M059J (cell line): ENCODE measurements at places on chromosomes 1 and 21.

DNA sequence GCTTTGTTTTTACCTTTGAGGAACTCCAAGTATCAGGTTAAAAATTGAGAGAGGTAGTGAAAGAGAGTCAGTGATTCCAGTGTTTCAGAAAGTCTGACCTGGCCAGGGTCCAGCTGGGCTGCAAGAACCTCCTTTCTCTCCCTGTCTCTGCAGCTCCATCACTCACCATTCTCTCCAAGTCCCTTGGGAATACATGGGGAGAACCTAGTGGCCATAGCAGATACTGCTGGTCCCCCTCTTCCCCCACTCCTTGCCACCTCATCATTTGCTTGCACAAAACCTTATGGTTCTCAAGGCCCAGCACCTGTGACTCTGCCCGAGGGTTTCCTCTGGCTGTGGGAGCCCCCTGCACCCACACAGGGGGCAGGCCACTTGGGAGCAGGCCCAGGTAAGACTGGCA, 279.5 kb downstream of the KIF26B start:
- DNase-seq: no peak

DNA sequence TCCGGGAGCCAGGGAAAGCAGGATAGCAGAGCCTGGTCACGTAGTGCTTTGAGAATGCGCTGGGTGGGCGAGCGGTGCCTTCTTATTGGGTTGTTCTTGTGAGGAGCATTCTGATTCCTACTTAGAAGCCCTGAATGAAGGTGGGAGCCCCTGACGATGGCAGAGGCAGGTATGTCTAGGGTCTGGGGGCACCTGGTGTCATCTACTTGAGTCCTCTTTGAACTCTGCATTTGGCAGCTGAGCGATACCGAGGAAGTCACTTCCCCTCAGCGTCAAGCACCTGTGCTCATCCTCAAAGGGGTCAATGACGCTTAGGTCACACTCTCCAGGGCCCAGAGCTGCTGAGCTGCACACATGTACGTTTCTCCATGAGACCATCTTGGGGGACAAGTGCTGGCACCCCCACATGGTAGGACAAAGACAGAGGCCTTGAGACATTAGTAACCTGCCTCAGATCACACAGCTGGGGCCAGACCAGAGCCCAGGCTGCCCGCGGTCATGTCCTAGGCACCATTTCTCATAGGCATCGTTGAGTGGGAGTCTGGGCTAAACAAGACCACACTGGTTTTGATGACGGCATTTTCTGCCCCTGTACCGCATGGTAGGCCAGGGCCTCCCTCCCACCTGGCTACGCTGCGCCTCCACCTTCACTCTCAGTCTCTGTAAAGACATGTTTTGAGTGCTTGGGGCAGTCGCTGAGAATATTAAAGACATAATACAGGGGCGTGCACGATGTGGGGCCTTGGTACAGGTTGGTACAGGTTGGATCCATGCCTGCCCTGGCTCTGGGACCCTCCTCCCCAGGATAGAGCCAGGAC, 69.1 kb upstream of the ABCG1 start:
- no peak for DNase-seq

- no peak for DNase-seq
Measured at GRCh38 chr21:28779914-28780313, 212.8 kb downstream of the LTN1 start.

DNA sequence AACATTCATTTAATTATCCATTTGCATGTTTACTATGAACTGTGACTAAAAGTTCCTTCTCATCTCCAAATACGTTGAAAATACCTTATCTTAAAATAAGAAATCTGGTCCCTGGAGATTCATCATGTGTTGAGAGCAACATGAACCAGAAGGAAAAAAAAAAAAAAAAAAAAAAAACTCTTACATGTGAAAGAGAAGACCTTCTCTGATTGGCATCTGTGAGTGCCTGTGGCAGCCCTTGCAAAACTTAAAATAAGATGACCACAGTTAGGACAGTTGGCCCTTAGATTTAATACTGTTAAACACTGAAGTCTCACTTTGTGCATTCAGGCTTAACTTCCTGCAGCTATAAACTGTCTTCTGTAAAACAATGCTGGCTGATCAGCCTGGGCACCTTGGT, 1395.2 kb upstream of the ADGRL4 start:
- no peak for DNase-seq

GRCh38 chr1:180397175-180397574, 105.2 kb downstream of the ACBD6 start:
- no peak for DNase-seq

GRCh38 chr1:176854758-176855745, 309.5 kb downstream of the ASTN1 start:
- DNase-seq: no peak

GRCh38 chr1:170807432-170807831, 127.9 kb upstream of the MROH9 start:
- peak; percentile 67 for DNase-seq

DNA sequence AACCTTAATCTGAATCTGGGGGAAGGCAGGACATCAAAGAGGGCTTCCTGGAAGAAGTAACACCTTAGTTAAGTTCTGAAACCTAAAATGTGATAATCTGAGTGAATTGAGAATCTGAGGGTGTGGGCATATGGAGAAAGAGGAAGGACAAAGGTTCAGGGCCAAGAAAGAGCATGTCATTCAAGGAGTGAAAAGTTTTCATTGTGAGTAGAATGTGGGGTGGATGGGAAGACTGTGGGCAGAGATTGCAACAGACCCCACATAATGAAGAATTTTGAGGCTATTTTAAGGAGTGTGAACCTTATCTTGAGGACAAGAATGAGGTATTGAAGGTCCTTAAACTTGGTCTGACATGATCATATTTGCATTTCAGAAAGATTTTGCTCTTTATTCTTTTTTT, 227.2 kb downstream of the PTGER3 start:
- DNase-seq: no peak

DNA sequence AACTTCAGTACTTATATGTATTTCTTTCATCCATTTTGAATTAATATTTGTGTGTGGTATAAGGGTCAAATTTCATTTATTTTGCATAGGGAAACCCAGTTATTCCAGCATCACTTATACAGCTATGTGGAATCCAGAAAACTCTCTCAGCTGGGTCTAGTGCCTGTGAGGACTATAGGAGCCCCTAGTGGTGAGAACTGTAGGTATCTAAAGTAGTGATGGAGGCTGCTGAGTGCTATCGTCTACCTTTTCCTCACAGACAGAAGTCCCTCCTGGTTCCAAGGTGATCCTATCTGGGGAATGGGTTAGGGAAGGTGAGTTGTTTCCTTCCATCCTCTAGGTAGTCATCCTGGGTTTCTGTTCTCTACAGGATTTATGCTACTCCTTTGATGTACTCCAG, 352.0 kb upstream of the C1orf87 start:
- DNase-seq: no peak

DNA sequence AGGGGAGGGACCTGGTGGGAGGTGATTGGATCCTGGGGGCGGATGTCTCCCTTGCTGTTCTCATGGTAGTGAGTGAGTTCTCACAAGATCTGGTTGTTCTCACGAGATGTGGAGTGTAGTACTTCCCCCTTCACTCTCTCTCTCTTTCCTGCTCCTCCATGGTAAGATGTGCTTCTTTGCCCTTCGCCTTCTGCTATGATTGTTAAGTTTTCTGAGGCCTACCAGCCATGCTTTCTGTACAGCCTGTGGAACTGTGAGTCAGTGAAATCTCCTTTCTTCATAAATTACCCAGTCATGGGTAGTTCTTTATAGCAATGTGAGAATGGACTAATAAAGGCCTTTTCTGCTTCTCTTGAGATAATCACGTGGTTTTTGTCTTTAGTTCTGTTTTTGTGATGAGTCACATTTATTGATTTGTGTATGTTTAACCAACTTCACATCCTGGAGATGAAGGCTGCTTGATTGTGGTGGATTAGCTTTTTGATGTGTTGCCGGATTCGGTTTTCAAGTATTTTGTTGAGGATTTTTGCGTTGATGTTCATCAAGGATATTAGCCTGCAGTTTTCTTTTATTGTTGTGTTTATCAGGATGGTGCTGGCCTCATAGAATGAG, 45.5 kb downstream of the RABGAP1L start:
- DNase-seq: peak; percentile 20

DNA sequence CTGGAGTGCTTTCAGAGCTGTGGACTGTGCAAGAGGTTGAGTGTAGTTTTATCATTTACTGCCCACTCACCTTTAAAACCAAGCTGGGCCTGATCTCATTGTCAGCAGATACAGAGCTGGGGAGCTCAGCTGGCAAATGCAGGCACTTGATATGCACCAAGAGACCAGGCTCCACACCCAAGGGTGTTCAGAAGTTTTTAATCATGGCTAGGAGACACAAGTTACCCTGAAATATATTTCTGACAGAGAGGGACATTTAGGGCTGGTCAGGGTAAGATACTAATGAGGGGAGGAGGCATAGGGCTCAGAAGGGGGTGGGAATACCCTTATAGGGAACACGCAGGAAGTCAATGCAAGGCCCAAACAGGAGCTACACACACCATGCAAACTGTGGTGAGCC, 153.7 kb downstream of the ELAVL4 start:
- DNase-seq: no peak

DNA sequence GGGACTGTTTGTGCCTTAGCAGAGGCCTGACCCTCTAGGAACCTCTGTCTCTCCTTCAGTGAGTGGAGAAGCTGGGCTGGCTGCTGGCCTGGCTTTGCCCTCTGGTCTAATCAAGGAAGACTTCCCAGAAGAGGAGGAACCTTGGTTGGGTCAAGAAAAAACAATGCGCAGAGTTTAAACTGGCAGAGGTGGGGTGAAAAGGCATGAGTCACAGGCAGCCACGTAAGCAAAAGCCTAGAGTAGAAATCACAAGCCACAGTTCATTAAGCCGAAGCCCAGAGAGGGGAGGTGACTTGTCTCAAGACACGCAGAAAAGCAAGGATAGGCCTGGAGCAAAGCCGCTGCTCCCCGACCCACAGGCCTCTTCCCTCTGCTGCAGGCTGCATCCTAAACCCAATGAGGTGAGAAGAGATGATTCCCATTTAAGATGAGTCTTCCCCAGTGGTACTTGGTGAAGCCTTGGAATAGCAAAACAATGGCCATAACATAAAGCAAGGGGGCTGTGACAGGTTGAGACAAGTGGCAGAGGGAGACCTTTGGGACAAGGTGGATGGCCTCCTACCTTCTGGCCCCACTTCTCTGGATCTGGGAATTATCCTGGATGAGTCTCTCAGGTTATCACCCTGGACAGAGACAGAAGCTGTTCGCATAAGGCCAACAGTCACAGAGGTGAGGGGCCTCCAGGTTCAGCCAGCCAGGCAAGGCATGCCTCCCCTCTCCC, 7.7 kb downstream of the PDZK1IP1 start:
- DNase-seq: peak; percentile 64

DNA sequence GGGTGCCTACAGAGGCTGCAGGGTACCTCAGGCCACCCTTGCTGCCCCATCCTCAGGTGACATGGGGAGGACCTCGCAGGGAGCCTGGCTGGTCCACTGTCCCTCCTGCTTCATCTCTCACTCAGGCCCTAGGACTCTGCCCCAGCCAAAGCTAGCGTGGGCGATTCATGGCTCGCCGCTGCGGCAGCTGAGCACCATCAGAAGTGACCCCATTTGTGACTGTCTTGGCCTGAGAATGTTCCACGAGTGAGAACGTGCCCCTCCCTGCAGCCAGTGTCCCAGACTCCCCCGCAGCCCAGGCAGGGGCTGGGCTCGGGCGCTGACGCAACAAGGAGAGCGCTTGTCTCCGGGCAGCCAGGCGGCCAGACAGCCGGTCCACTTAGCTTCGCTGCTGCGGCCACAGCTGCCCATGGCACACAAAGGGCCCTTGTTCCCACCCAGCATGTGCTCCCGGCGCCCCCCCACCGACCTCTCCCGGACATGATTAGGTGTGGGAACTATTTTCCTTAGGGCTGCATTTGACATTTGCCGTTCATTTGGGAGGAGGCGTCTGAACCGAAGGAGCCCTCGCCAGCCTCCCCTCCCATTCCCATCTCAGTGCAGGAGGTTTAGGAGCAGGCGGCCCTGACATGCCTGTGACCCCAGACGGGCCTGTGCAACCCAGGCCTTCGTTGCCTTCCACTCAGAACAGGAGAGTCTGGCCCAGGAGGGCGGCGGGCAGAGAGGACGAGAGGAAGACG, 19.3 kb upstream of the POFUT2 start:
- peak; percentile 52 for DNase-seq

- DNase-seq: no peak
Measured at GRCh38 chr1:145784409-145784808, 39.5 kb downstream of the RNF115 start.
